IMR-90 (cell line): ENCODE measurements at places on chromosomes 2 and 18. TPM values are rescaled to one million over a fixed set of nuclear protein-coding genes. Genes with fewer than 3 reads are reported as not detected.

DNA sequence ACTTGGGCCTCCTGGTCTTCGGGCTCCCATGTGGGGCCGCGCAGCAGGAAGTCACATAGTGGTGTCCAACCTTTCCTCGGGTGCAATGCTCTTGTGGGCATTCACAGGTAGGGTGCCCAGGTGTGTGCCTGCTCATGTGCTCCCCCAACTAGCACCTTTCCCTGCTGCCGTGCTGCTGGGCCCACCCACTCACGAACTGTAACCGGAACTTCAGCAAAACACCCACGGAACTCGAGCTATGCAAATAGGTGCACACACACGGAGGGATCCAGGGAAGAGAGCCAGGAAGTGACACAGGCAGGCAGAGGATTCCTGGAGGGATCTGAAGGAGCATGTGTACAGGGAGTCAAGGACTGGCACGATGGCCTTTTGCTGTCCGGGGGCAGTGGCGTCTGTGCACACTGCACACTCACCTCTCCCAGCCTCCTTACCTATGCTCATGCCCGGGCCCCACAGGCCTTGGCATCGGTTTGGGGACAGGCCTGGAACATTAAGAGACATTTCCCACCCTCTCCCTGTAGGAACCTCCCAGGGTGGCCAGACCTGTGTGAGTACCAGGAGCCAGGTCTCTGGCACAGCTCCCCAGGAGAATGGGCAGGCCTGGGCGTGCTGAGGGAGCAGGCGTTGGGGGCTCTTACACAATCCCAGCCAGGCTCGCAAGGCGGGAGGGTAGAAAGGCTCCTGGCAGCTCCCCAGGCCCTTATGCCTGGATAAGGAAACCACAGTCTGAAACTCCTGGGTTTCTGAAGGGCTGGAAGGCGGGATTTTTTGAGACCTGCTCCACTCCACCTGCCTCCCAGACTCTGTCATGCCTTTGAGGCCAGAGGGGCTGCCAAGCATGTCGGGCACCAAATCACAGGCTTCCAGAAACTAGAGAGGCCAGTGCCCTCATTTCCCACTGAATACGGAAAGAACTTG, 6.6 kb upstream of the PTMA start:
- no peaks in the 10 kb centered on the region for H3K27me3 ChIP-seq
- DNase-seq: peak; percentile 57
- H3K4me3 ChIP-seq: no peak overlapping the region

GRCh38 chr18:22525883-22526282, 108.2 kb upstream of the CTAGE1 start:
- DNase-seq: no peak
- peaks cover 3% of the 10 kb centered on the region; the same call in 1 of the 2 replicates for H3K4me1 ChIP-seq
- no peaks in the 10 kb centered on the region; the same call in 1 of the 2 replicates for H3K27me3 ChIP-seq
- no peak overlapping the region for H3K4me3 ChIP-seq
- no peak overlapping the region for H3K27ac ChIP-seq

REEP1 gene
- total RNA-seq: under 0.01 TPM in 2 replicates

- no peak overlapping the region for H3K27ac ChIP-seq
- H3K4me1 ChIP-seq: peaks cover 4% of the 10 kb centered on the region
- H3K27me3 ChIP-seq: no peaks in the 10 kb centered on the region
- no peak overlapping the region for H3K4me3 ChIP-seq
- no peaks in the 10 kb centered on the region for H3K36me3 ChIP-seq
- peak; percentile 87 for DNase-seq
Measured at GRCh38 chr2:160574468-160575140, 81.0 kb upstream of the RBMS1 start.

DNA sequence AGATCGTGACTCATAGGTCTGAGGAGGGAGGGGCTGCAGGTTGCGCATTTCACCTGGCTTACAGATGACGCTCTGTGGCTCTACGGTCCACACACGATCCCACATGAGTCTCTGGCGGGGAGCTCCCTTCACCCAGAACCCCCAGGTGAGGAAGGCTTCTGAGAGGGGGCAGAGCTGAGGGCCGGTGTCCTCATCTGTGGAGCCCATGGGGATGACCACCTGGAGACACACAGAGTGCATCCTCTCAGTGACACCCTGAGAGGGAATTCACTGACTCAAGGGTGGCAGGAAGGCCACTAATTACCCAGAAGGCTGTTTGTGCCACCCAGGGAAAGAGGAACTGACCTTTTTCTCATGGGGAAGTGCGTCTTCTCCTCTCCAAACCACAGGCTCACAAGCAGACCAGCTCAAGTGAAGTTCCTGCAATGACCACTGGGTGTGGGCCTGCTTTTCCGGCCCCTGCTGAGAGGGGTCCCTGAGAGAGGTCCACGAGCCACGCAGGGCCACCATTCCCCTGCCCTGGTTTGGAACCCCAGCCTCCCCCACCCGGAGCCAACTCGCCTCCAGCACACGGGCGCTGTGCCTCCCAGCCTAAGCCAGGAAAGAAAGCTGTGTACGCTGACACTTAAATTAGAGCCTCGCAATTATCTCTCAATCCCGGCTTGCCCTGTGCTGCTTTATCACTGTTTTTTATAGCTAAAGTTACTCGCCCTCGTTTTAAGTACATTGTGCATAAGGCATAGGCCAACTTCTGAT, 114.1 kb downstream of the BCL11A start:
- DNase-seq: no peak
- no peak overlapping the region for H3K4me3 ChIP-seq
- H3K36me3 ChIP-seq: no peaks in the 10 kb centered on the region
- H3K27ac ChIP-seq: no peak overlapping the region
- no peaks in the 10 kb centered on the region for H3K4me1 ChIP-seq
- H3K27me3 ChIP-seq: no peaks in the 10 kb centered on the region

GRCh38 chr2:168336786-168337388, 89.5 kb upstream of the STK39 start:
- no peaks in the 10 kb centered on the region for H3K36me3 ChIP-seq
- no peak overlapping the region for H3K4me3 ChIP-seq
- peaks cover 2% of the 10 kb centered on the region; the same call in 1 of the 2 replicates for H3K27me3 ChIP-seq
- DNase-seq: no peak
- no peaks in the 10 kb centered on the region for H3K4me1 ChIP-seq
- H3K27ac ChIP-seq: no peak overlapping the region

GRCh38 chr2:183759033-183759432, 634.8 kb downstream of the NUP35 start:
- H3K27ac ChIP-seq: no peak overlapping the region
- no peaks in the 10 kb centered on the region for H3K36me3 ChIP-seq
- H3K4me3 ChIP-seq: no peak overlapping the region
- no peak for DNase-seq

BMP10 gene
- not detected in 2 replicates for total RNA-seq

DNA sequence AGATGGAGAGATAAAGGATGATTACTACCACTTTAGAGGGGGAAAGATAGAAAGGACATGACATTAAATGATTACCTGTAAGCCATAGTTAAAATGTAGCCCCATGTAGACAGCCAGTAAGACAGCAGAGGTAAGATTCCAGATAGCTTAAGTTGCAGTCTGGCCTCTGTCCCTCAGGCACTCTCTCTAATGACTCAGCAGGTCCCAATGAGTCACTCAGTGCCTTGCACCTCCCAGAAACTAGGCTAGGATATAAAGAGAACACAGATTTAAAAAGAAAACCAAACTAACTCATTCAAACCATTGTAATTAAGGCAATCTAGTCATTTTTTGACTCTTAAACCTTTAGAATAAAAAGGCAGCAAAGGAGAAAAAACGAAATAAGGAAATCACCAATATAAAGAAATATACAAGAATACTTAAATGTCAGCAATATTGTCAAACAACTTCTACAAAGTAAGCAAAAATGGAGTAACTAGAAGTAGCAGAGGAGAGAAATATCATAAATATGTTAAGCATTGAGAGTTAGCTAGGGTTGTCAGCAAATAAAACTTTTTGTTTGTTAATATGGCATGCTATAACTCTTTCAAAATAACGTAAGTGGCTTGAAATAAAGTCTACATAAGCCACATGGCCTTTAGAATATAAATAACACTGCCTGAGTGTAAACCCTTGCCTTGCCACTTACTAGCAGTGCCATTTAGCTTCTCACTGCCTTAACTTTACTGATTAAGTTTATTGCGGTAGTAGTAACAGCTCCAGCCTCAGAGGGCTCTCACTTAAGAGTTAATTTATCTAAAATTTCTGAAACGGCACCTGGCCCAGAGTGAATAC, 48.5 kb downstream of the SOCS6 start:
- peak; percentile 92 for DNase-seq
- no peaks in the 10 kb centered on the region for H3K27me3 ChIP-seq
- H3K36me3 ChIP-seq: peaks cover 1% of the 10 kb centered on the region; the same call in 1 of the 2 replicates

- DNase-seq: peak; percentile 73
- H3K27me3 ChIP-seq: no peaks in the 10 kb centered on the region
- H3K27ac ChIP-seq: no peak overlapping the region
- no peaks in the 10 kb centered on the region for H3K36me3 ChIP-seq
Measured at GRCh38 chr2:232075080-232075479, 113.6 kb downstream of the DIS3L2 start.

GRCh38 chr2:200590090-200590489, 4.3 kb downstream of the AOX1 start:
- no peaks in the 10 kb centered on the region; the same call in 1 of the 2 replicates for H3K27me3 ChIP-seq
- H3K4me1 ChIP-seq: no peaks in the 10 kb centered on the region
- no peaks in the 10 kb centered on the region for H3K36me3 ChIP-seq
- H3K4me3 ChIP-seq: no peak overlapping the region
- no peak for DNase-seq

DNA sequence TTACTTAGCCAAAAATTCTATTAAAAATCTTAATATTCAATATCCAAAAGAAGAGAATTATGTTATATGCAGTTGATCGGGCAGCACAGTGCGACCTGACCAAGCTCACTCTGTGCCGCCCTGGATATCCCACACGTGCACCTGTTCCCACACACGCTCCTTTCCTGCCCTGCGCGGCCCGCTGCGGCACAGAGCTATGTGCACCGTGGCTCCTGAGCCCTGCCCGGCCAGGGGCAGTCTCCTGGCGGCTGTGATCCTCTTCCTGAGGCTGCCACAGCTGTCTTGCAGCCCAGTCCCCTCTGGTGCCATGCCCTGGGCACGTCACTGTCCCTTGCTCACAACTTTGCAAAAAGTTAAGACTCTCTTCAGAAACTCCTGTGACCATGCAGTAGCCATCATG, 29.3 kb downstream of the TRAPPC12 start:
- H3K27ac ChIP-seq: no peak overlapping the region
- no peaks in the 10 kb centered on the region for H3K27me3 ChIP-seq
- H3K4me3 ChIP-seq: no peak overlapping the region
- DNase-seq: no peak
- no peaks in the 10 kb centered on the region for H3K4me1 ChIP-seq
- peaks cover 29% of the 10 kb centered on the region for H3K36me3 ChIP-seq

GRCh38 chr2:134288814-134289213, 34.9 kb downstream of the MGAT5 start:
- peaks cover 7% of the 10 kb centered on the region for H3K4me1 ChIP-seq
- DNase-seq: no peak
- no peak overlapping the region for H3K4me3 ChIP-seq
- no peaks in the 10 kb centered on the region for H3K27me3 ChIP-seq
- H3K36me3 ChIP-seq: peaks cover 9% of the 10 kb centered on the region
